Activated CD4-positive, alpha-beta T cell treated with anti-CD3 and anti-CD28 coated beads, Interleukin-2, Interleukin-6, amounts not matched to agents 100 ng/mL and 50 ng/mL, durations not matched to agents 16 hours and 8 hours (primary cell): ENCODE measurements at places on chromosomes 1 and 21.

DNA sequence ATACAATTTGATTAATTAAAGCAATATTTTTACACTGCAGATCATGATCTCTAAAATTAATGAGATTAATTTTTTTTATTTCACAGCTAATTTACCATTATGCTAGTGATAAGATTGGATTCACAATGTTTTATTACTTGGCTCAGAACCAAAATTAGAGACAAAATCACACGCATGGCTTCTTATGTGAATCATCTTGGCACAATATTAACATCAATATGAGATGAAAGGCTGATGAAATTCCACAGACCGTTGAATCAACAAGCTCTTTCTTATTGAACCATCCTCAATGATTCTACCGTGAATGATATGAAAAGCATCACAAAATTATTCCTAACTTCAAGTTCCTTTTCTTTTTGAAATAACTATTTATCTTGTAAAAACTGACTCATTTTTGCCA is 544.9 kb downstream of the KCNT2 start:
- no peak for DNase-seq

- DNase-seq: no peak
Measured at GRCh38 chr1:64597113-64597512, 127.2 kb downstream of the CACHD1 start.

- DNase-seq: no peak
Measured at GRCh38 chr1:47624531-47624930, 186.7 kb downstream of the FOXD2 start.

- no peak for DNase-seq
Measured at GRCh38 chr1:53502641-53503432, 43.6 kb downstream of the DMRTB1 start.

- DNase-seq: no peak
Measured at GRCh38 chr1:217105437-217105836, 382.2 kb upstream of the ESRRG start.

DNA sequence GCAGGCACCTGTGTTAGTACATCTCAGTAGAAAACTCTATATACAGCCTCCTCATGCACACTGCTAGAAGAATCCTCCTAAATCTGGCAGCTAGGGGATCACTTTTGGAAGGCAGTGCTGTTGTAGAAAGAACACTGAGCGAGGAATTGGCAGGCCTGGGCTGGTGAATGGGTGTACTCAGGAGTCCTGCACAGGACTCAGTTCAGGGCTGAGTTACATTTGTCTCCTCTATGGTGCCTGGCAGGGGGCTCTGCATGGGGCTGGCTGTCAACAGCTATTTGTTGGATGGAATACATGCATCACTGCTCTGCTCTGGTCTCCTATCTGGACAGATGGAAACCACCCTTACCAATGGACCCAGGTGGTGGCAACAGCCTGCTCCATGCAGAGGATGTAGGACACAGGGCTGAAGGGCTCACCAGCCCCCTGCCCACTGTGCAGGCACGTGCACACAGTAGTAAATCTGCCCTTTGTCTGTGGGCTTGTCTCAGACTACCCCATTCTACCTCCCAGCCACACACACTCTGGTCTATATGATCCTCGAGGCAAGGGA is 74.2 kb downstream of the LRIG2 start:
- DNase-seq: no peak

DNA sequence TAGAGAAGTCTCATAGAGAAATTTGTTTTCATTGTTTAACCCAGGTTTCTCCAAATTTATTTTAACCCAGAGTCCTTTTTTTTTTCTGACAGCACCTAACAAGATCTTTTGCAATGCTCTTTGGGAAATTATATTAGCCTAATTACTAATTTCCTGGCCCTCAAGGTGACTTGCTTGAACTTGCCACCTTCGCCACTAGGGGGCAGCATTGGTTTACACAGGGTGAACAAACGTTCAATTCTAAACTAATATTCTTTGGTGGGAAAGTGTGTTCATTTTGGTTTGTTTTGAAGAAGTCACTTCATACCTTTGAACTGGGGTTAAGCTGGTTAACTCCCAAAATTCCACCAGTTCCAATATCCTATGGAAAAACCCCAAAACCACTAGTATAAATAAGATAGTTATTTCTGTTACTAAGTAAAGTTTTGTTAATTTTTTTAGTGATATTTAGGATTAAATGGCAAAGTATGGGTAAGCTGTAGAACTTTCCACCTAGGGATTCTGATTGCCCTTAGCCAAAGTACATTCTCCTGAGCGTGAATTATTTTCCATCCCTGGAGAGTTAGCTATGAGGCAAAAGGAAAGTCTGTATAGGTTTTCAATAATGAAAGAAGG is 13.0 kb downstream of the CCDC190 start:
- peak; percentile 85 for DNase-seq

- no peak for DNase-seq
Measured at GRCh38 chr1:201582705-201583442, 43.9 kb downstream of the NAV1 start.

DNA sequence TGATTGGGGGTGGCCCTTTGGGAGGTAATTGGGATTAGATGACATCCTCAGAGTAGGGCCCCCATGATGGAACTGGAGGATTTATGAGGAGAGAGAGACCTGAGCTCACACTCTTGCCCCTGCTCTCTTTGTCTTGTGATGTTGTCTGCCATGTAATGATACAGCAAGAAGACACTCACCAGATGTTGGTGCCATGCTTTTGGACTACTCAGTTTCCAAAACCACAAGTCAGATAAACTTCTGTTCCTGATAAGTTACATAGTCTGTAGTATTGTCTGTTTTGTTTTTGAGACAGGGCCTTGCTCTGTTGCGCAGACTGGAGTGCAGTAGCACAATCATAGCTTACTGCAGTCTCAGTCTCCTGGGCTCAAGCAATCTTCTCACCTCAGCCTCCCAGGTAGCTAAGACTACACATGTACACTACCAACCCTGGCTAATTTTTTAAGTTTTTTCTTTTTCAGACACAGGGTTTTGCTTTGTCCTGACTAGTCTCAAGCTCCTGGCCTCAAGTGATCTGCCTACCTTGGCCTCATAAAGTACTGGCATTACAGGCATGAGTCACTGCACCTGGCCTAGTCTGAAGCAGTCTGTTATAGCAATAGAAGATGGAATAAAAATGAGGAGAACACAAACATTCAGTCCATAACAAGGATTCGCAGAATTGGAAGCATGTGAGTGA is 115.0 kb upstream of the GALNT2 start:
- no peak for DNase-seq

- no peak for DNase-seq
Measured at GRCh38 chr1:51661081-51661518, 44.2 kb downstream of the OSBPL9 start.

DNA sequence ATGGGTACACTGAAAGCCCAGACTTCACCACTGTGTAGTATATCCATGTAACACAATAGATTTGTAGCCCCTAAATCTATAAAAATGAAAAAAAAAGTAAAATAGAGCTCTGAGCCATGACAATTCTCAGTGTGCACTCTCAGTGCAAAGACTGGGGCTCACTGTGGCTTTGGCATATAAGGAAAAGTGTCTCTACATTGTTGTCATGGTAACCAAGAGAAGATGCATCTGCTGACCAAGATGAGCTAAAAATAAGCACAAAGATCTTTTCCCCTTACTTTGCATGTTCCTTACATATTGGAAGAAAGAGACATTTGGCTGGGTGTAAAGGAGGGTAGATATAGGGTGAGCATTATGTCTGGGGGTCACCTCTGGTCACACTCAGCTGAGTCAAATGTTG is 12.0 kb downstream of the PGLYRP4 start:
- DNase-seq: no peak

GRCh38 chr21:21662776-21663175 is 664.6 kb downstream of the NCAM2 start:
- DNase-seq: no peak

GRCh38 chr21:35358008-35358407 is 308.9 kb upstream of the RUNX1 start:
- peak; percentile 49 for DNase-seq

DNA sequence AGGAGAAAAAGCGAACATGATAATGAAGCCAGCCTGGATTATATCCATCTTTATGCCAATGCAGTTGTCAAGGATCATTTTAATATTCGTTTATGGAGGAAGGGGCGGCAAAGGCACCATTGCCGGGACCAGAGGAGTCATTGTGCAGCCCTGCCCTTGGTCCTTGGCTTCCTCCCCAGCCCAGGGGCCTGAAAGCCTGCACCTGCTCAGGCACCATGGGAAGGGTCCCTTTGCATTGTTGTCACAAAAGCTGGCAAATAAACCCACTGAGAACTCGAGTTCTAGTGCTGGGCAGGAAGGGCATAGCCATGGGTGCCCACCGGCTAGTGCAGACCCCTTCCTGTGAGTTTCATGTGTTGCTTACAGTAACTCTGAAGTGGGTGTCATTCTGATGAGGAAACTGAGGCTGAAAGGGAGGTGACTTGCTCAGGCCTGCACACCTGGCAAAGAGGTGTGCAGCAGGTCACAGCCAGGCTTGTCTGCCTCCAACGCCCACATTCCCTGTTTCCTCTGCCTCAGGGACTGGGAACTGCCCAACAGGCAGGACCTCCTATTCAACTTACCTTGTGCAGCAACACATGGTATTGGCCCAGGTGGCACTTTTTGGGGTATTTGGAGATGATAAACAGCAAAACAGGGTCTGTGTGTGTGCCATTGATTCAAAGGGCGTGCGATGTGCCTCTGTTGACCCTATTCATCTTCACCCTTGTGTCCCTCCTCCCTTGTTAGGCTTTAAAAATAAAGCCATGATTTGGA is 84.6 kb downstream of the MAN1C1 start:
- no peak for DNase-seq

GRCh38 chr1:78607334-78607927 is 12.8 kb upstream of the IFI44L start:
- DNase-seq: no peak
